Ureter (tissue), 1 donor: ENCODE measurements at places on chromosomes 6 and 20. TPM values are rescaled to one million over a fixed set of nuclear protein-coding genes. Genes with fewer than 3 reads are reported as not detected.

The SUMO4 gene
- total RNA-seq = 5.0 TPM

The RIPPLY2 gene
- 0.86 TPM for total RNA-seq

DNA sequence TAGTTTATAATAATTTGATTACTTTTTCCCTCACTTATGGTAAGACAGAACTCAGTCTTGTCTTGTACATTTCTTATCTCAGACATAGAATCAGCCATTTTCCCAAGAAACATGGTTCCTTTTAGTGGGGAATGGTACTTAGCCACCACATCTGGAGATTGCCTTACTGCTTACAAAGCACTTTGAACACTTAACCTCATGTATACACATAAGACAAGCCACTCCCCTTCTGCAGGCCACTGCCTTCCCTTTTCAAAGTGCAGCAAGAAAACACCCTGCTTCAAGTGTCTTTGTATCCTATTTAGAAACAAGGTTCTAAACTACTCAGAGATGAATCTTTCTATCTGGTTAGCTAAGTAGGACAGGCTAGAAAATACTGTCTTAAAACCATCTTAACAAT is 159.2 kb downstream of the UBE3D start:
- DNase-seq = no peak

The OTOR gene
- total RNA-seq = not detected

DNA sequence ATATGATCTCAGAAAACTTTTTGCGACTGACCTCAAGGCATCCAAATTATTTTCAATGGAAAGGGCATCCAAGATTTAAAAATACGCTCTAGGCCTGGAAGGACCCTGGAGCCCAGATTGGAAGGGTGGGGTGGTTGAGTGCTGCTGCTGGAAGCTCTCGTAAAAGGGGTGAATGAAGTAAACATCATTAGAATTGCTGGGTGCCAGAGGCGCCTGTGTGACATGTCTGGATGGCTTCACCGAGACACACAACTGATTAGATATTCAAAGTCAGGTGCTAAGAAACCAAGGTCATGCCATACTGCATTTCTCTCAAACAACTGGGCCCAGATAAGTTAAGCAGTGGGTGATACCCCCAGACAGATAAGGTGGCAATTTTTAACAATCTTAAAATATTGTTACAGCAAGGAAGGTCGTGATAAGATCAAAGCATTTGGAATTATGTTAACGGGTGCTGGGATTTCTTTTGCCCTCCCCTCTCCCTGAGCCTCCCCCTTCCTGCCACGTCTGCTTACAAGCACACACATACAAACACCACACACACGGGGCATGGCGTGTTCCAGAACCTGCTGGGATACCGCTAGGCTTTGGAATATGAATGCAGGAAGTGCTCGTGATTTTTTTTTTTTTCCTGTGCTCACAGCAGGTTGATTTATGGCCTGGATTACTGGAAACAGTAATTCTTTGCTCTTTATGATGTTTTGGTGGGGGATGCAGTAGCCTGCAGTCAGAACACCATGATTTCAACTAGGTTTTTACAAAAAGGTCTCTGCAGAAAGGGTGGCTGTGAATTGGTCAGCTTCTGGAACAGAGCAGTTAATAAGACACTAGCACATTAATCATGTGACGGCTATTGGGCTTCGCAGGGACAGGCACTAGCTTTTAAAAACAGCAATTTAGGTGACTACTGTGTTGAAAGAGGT is 551.2 kb downstream of the QKI start:
- no peak for DNase-seq

- DNase-seq = peak; percentile 69
Observed at GRCh38 chr6:134240665-134241431, 77.1 kb downstream of the SGK1 start.

GRCh38 chr6:131353876-131354275 is 218.6 kb downstream of the AKAP7 start:
- DNase-seq = no peak

GRCh38 chr20:61312925-61313324 is 60.9 kb downstream of the CDH4 start:
- no peak for DNase-seq

DNA sequence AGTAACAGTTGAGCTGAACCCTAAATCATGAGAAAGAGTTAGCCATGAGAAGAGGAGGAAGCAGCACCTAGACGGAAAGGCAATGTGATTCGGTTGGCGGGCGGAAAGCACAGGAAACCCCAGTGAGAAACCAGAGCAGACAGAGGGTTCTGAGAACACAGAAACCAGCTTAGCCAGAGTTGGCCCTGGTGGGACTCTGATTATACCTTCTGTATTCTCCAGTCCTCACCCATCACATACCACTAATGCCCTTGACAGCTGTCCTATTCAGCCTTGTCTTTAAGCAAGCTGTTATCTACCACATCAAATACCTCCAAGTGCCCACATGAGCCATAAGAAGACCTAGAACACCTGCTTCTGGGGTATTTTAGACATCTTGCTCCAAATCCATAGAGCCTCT is 58.9 kb upstream of the LRRC1 start:
- DNase-seq = no peak
